ENCODE measurements at places on chromosomes 4 and X.
A peak's percentile ranks its signal among the peaks of the same experiment; 100 is the strongest.

DNA sequence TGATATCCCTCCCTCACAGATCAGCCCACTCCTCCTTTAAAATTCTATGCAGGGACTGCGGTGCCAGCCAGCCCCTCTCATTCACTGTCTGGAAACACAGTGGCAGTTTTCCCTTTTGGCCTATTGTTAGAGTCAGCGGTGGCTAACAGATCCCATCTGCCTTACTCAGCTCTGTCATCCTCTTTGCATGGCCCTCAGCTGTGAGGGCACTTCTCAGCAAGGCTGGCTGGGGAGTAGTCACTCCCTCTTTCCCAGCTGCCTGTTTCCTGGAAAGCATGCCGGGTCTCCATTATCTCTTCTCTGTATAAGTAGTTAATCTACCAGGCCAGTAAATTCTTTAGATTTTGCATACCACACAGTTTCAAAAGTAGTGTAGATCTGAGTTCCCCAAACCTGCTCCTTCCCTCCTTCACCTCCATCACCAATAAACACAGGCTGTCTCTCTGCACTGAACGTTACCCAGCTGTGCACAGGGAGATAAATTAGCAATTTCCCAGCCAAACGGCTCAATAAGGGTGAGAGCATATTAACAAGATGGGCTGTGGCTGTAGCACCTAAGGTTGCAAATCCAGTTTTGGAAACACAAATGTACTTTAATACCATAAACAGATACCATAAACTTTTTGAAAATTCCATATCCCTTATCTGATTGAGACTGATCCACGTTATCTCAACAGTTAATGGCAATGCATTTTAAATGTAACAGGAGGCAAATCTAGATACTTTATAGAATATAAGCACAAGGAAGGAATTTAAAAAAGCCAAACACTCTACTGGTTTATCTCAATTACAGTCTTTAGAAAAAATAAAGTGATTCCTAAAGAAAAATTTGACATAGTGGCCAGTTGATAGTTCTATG, 229.3 kb downstream of the ANKRD50 start:
- peak; percentile 27 for DNase-seq

- DNase-seq, result no peak
Observed at GRCh38 chrX:72245461-72246089, 6.7 kb upstream of the ERCC6L start.

- no peak for DNase-seq
Observed at GRCh38 chr4:37138789-37139188, 105.8 kb upstream of the NWD2 start.

DNA sequence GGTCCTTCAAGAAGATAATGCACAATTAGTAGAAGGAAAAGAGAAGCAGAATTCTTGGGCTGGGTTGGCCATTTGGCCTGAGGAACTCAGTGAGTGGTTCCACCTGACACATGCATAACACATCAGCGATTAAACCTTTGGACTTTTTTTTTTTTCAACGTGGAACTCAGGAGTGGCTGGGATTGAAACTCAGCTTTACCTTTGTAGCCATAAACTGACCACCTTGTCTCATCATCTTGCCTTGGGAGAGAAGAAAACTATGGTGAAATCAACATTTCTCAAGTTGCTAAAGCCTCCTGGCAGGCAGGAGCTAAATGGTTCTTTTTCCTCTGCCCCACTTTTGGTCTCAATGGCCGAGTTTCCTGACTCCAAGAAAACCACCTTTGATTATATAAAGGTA, 16.3 kb downstream of the PTTG2 start:
- no peak for DNase-seq

DNA sequence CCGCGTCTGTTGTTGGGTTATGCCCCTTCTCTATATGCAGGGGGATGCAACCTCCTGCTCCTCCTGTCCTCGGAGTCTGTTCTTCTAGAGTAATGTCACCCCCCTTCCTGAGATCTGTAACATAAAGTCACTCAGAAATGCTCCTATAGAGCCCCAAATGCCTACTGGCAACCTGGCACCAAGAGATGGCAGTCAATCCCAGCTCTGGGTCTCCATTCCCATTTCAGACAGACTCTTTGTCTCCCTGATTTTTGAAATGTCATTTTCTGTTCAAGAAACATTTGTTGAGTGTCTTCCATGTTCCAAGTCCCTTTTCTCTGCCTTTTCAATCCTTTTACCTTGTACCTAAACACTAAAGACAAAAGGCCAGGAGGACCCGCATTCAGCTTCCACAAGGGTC, 9.6 kb upstream of the PRDM8 start:
- no peak for DNase-seq

DNA sequence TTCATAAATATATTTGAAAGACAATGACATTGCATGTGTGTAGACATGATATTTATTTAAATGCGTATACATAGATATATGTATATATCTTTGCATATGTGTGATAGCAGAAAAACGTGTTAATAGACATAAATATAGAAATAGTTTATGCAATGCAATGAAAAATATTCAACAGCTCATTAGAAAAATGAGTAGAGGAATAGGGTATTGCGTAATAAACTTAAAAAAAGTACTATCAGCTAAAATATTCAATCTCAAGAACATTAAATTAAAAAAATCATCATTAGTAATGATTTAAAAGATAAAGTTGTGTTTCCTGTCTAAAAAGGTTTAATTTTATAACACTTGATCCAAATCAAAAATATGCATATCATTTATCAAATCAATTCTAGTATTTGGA, 2101.5 kb upstream of the TENM3 start:
- no peak for DNase-seq

GRCh38 chr4:173436771-173437265, 37.9 kb upstream of the SCRG1 start:
- DNase-seq, result peak; percentile 27

DNA sequence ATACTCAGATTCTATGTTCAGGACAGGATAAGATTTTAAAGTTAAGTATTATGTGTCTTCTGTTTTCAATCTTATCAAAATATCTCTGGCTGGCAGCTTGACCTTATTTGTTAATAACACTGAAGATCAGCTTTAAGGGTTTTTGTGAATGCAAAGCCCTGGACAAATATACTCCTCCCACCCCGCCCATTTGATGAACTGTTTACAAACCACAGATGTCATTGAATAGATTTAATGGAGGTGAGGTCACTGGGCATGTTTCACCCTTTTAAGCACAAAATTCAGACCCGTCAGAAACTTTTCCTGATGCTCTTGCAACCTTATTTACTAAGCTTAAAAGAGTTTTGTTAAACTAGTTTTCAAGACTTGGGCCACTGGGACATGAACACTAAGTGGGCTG, 10.1 kb upstream of the CXCL8 start:
- no peak for DNase-seq
